ENCODE measurements at places on chromosomes 3 and 15.

DNA sequence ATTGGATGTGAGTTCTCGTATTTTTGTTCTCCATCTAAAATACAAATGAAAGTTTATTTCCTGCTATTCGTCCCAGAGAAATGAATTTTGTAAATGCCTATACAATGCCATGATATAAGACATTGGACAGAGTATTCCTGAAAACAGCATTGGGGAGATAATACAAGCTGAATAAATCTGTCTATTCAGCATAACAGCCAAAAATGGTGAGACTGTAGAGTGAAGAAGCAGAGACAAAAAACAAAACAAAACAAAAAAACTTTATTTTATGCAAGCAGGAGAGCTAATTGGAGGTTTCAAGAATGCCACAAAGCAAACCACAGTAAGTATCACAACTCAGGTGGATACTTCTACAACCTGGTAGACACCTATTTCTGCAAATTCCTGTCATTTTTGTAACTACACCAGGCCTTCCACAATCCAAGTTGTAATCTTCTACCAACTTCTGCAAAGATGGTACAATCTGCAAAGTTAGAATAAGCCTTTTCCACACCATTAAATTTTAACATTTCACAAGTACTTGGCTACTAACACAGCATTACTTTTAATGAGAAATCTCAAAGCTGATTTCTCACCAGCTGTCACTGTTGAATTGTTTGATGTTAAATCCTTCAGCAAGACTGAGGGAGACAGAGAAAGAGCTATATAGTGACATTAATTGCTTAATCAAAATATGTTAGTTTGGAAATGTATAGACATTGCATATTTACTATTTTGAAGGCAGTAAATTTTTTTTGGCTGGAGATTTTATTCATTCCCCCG, 163.1 kb downstream of the CLSTN2 start:
- DNase-seq = no peak

- no peak for DNase-seq
Measured at GRCh38 chr15:78059110-78059839, 18.2 kb downstream of the TBC1D2B start.

GRCh38 chr3:8608041-8608790, 36.4 kb downstream of the SSUH2 start:
- DNase-seq = no peak

GRCh38 chr3:160784853-160785252, 28.8 kb downstream of the PPM1L start:
- DNase-seq = no peak

- DNase-seq = no peak
Measured at GRCh38 chr3:30281526-30281925, 324.9 kb upstream of the TGFBR2 start.

- no peak for DNase-seq
Measured at GRCh38 chr3:150913133-150913922, 8.1 kb upstream of the MINDY4B start.

DNA sequence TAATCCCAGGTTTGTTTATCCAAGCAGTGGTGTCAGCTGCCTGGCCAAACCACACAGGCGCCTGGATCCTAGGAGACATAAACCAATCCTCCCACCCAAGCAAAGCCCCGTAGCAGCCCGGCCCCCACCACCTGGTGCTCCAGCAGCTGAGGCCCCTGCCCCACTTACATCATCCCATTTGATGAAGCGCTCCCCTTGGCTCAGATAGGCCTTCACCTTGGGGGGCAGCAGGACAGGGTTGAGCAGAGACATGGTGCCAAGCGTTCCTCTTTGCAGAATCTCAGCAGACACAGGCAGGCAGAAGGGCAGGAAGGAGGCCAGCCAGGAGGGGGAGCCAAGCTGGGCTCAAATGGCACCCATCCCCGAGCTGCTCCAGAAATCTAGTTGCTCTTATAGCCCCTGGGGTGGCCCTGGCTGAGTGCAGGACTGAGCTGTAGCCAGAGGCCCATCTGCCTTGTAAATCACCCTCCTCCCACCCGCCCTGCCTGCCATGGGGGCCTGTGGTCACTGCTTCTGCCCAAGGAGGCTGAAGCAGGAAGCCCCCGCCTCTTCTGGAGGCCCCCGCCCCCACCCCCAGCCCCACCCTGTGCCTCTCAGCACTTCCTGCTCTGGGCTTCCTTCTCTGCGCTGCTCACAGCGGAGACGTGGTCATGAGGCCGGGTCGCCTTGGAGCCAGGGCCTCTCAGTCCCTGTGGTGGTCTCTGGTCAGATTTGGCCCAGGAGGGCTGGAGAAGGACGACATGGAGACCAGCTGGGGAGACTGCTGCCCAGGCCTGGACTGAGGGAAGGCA, at the start of gene PLCB2:
PLCB2 (minus strand) TSS at position 515 of the 791 bp plus-strand sequence; CDS start at position 252, 263 bp downstream.
- no peak for DNase-seq

DNA sequence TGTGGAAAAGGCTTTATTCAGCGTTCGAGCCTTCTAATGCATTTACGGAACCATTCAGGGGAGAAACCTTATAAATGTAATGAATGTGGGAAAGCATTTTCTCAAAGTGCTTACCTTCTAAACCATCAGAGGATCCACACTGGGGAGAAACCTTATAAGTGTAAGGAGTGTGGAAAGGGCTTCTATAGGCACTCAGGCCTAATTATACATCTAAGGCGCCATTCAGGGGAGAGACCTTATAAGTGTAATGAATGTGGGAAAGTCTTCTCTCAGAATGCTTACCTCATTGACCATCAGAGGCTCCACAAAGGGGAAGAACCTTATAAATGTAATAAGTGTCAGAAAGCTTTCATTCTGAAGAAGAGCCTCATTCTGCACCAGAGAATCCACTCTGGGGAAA, 6.2 kb upstream of the ZNF35 start:
- DNase-seq = no peak

DNA sequence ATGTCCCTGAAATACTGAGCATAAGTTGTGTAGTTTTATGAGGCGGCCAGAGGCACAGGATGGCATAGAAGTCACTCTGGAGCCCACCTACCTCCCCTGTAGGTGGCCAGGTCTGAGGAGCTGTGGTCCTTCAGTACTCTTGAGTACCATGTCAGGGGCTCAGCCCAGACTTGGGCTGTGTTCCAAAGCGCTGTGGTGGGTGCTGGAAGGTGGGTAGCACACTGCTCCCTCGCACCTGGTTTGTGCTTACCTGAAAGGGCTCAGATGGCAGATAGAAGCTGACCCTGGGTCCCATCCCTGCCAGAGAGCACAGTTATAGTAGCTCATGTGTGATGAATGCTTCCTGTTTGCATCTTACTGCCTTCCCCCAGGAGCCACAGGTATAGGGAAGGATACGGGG, 15.5 kb downstream of the NISCH start:
- no peak for DNase-seq

GRCh38 chr15:71471347-71471746, 339.0 kb upstream of the NR2E3 start:
- no peak for DNase-seq

DNA sequence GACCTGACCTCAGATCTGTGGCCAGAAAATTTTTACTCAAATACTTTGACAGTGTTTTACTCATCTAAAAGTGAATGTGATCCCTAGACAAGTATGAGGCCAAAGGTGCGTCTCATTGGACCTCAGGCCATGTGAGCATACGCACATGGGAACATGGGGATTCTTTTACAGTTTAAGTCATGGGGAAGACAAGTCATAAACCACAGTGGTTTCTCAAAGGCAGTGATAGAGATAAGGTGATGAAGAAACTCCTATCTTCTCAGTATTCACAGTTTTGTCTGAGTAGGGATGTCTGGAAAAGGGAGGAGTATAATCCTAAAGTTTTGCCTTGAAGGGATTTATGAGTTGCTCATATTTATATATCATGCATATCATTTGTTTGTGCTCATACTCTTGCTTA, 173.8 kb downstream of the FNDC3B start:
- DNase-seq = no peak

- peak; percentile 70 for DNase-seq
Measured at GRCh38 chr15:64596701-64597476, 136.5 kb downstream of the ZNF609 start.

GRCh38 chr3:75329476-75330097, 334.5 kb upstream of the FRG2C start:
- no peak for DNase-seq

DNA sequence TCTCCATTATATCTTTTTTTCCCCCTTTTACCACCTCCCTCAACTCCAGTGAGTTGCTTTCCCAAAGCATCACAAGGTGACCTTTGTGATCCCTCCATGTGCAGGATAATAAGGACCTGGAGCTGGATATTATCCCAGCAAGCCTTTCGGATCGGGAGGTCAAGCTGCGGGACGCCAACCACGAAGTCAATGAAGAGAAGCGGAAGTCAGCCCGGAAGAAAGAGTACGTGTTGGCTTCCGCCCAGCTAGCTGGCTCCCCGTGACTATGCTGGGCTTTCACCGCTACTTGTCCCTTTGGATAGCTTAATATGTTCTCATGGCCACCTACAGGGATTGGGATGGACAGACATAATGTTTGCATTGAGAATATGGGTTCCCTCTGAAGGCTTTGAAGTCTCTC, 273.7 kb upstream of the UMPS start:
- no peak for DNase-seq

DNA sequence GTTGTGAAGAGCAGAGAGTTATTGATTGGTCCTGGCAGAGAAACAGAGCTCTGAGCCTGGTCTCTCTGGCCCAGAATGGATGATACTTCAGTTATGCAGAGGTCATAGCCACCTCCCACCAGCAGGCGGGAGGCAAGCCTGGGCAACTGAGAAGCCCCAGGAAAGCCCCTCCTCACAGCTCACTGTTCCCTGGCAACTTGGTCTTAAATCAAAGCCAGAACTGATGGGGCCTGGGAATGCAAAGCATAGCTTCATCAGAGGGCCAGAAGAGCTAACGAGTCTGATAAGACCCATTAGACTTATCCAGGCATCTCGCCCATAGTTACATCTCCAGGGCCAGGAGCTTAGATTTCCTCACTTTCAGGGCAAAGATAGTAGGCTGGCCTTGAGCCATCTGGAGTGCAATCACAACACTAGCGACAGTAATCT, 5.5 kb upstream of the COLQ start:
- DNase-seq = no peak

- DNase-seq = no peak
Measured at GRCh38 chr3:133944181-133944580, 48.5 kb upstream of the RAB6B start.

- DNase-seq = no peak
Measured at GRCh38 chr3:42345811-42346210, 64.6 kb downstream of the LYZL4 start.

GRCh38 chr3:42539871-42540714, 37.6 kb downstream of the VIPR1 start:
- peak; percentile 1 for DNase-seq

GRCh38 chr15:73950831-73951561, 24.7 kb downstream of the LOXL1 start:
- peak; percentile 97 for DNase-seq

DNA sequence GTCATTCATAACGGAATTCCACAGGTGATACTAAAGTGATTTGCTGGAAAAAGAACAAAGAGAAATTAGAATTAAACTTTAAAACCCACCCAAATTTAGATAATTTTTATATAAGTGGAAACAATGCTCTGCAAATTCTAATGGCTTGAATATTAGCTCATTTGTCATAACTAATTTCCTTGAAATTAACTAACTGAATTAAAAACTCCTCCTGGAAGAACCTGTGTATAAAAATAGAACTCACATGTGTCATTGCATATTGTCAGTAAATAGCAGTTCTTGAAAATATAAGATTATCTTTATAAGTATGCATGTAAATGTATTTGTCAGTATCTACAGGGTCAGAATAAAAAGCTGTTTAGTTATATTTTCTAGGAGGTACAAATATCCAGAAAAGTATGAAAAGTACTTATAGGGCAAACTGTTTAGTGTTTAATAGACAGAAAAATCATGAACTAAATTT, 16.3 kb downstream of the ZIC1 start:
- DNase-seq = no peak

DNA sequence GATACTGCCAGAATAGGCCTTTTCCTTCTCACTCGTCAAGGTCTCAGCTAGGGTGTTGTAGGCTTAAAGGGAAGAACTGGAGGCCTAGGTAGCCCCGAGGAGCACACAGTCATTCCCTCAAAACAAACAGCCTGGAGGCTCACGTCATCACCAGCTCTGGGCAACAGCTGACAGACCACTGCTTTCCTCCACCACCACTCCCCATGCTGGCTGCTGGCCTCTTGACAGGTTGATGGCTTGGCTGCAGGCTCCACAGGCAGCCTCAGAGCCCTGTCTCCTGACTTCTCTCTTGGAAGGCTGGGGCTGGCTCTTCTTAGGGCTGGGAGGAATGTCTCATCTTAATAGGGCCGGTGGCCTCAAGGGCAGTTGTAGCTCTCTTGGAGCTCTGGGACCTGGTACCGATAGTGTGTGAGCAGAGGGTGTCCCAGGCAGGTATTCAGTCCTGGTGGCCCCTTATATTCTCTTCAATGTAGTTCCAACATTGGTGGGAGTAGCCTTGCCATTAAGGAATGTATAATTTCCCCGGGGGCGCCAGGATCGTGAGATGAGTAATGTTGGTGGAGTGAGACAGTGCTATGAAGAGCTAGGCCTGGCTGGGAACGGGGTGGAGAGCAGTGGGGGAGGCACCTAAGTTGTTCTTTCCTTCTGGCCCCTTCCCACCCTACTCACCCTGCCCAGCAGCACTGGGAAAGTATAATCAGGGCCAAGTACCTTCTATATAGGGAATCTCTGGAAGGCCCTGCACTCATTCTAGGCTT, 6.1 kb upstream of the AP2M1 start:
- no peak for DNase-seq

DNA sequence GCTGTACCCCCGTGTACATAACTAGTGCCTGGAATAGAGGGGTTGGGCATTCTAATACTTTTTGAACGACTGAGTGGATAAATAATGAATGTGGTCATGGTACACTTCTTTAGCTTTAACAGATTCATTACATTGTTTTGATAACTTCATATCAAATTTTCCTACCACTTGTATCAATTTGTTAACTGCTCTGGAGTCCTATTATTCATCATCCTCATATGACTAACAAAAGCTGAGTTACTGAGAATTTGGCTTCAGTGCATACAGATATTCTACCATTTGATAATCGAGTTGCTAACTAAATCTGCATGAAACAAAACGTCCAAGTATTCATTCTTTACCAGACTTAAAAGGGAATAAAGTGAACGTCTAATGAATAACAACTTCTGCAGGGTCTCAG, 31.7 kb downstream of the FRMD5 start:
- DNase-seq = no peak

- peak; percentile 94 for DNase-seq
Measured at GRCh38 chr3:106206146-106206545, 337.3 kb upstream of the CBLB start.

GRCh38 chr3:128423525-128424147, 43.1 kb downstream of the DNAJB8 start:
- DNase-seq = no peak

- no peak for DNase-seq
Measured at GRCh38 chr15:94021621-94022320, 209.6 kb upstream of the MCTP2 start.

GRCh38 chr3:73513260-73513659, 111.5 kb downstream of the PDZRN3 start:
- DNase-seq = no peak

GRCh38 chr3:15519096-15519495, 2.4 kb downstream of the COLQ start:
- DNase-seq = no peak

- DNase-seq = peak; percentile 1
Measured at GRCh38 chr3:160643994-160644393, 33.0 kb upstream of the ARL14 start.

DNA sequence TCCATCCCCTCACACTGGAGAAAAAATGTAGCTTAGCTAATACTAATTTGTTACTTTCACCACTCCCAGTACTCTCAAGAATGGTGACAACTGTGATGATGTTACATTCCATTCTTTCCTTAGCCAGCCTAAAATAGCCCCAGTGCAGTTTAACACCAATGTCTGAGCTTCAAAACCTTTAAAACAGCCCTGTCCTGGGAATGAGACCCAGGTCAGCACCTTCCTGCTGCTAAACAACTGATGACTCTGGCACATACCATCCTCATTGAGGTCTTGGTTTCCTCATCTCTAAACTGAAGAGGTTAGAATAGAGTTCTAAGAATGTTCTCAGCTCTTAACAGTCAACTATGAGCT, 3.8 kb downstream of the SCAMP2 start:
- no peak for DNase-seq

All from A673 (cell line).